ENCODE measurements at places on chromosomes 6 and 20.

DNA sequence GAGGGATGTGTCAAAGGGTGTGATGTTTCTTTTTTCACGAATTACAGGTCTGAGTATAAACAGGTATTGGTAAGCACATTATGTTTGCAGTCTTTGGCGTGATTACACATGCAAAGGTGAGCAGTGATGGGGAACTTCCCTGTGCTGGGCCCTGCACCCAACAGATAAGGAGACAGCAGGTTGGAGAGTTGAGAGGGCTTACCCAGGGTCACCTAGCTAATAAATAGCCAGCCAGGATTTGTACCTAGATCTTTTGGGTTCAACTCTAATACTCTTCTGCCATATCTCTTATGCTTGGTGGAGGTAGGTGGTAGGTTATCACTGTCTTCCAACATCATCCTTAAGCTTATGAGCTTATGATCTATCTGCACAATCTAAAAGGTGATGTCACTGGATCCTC, 46.5 kb downstream of the AFG1L start:
- DNase-seq = no peak

- no peak for DNase-seq
Observed at GRCh38 chr6:141992109-141992508, 140.6 kb upstream of the GJE1 start.

DNA sequence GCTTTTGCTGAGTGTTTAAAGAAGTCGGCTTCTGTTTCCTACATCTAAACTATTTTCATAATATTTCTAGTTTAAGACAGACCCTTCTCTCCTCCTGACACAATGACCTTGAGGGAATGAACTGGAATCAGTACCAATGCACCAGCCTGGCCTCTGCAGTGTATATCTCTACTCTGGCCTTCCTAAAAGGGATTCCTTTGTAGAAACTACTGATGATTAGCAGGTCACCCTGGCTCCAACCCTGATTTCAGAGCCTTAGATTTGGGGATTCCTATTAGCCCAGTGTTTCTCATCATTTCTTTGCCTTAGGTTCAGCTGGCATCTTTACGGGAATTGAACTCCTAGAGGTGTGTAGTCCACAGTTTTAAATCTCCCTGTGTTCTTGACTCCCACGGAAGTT, 75.4 kb downstream of the ADGRB3 start:
- DNase-seq = no peak

GRCh38 chr6:99114769-99115406, 167.1 kb upstream of the FBXL4 start:
- DNase-seq = no peak

- no peak for DNase-seq
Observed at GRCh38 chr6:75106426-75106825, 99.4 kb downstream of the COL12A1 start.

DNA sequence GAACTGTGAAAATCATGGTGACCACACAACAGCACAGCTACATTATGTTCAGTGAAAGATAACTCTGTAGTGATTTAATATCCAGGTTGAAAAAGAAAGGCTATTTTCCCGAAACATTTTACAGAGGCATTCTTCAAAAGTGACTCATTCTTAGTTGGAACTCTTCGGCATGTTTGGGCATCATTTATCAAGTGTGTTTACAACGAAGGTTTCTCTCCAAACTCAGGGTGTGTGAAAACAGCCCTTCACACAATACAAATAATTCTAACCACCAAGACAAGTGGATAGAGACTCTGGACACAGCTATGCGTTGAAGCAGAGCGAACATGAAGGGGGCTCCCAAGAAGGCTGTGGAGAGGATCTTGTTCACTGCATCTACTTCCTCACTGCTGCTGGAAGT, 57.6 kb downstream of the CBLN4 start:
- DNase-seq = no peak

DNA sequence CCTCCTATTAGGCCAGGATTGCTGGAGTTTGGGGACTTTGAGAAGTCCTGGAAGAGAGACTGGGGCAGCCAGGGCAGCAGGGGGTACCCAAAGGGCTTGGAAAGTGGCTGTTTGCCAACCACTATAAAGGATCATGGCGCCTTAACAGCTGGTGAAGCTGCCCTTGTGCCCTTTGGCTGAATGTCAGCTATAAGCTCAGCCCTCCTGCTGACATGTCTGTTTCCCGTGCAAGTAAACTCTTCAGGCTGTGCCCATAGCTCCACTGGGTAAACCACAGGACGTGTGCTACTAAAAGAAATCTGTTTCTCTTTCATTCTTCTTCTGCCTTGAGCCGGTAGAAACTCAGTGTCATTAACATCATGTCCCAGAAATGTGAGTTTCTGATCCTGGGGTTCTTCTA, 97.3 kb downstream of the CAP2 start:
- no peak for DNase-seq

GRCh38 chr6:163751032-163751525, 336.6 kb downstream of the QKI start:
- DNase-seq = no peak

GRCh38 chr6:158150701-158151100, 17.4 kb downstream of the SERAC1 start:
- DNase-seq = no peak

DNA sequence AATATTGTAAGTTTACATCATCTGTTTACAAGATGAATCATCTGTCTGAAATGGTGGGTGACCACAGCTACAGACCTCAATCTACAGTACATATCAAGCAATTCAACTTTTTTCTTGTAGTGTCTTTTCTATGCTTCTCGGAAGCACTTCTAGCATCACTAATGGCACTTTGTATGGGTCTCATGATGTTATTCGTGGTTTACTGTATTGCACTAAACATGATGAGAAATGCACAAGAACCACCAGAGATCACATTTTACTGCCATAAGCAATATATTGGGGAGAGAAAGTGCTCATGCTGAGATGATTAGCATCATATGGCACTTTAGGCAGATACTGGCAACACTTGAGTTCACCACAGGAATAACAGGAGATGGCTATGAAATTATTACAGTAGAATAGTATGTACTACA, 15.4 kb upstream of the BTBD3 start:
- DNase-seq = no peak

- DNase-seq = no peak
Observed at GRCh38 chr20:23645575-23645974, 7.8 kb upstream of the CST3 start.

DNA sequence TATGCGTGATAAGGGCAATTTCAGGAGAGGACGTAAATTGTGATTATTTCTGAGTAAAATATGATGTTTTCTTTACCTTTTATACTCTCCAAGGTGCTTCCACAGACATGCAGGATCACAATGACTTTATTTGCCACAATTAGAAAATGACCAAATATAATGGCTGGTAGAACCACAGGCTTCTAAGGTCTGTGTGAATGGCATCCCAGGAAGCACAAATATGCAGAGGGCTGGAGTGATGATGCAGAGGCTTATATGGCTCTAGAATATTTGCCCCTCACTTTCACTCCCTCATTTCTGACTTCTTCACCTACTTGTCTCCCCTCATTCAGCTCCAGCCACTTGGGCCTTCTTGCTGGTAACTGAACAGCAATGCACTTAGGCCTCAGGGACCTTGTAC, 502.1 kb upstream of the MAP3K7 start:
- no peak for DNase-seq

GRCh38 chr20:1764136-1765033, 106.8 kb upstream of the SIRPG start:
- DNase-seq = peak; percentile 23

DNA sequence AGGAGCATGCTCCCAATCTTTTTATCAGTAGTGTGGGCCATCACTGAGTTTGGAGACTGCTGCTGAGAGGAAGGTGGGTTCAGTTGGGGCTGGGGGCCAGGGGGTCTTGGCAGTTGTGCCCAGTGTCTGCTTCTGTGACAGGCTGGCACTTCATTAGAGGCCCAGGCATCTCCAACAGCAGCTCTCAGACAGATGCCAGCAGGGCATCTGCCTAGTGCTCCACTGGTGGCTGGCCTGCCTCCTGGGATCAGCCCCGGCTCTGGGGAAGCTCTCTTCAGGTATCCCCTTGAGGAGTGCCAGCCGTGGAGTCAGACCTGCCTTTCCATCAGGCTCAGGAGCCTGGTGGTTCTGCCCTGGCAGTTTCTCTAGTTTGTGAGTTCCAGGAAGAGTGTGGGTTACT, 77.3 kb downstream of the DTD1 start:
- no peak for DNase-seq

DNA sequence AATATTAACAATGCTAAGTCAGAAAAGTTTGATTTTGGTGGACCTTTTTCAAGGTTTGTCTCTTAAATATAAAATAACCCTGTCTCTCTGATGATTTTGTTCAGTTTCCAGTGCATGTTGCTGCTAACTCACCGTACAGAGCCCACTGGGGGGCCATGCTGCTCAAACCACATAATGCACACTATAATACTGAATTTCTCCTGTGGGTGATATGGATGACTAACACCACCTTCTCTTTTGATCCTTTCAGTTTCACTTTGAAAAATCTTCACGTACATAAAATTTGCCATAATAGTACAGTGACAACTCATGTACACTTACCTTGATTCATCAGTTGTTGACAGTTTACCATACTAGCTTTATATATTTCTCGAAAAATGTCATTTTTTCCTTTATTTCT, 506.6 kb upstream of the MAN1A1 start:
- no peak for DNase-seq

- DNase-seq = no peak
Observed at GRCh38 chr6:11847515-11848345, 69.1 kb upstream of the ADTRP start.

DNA sequence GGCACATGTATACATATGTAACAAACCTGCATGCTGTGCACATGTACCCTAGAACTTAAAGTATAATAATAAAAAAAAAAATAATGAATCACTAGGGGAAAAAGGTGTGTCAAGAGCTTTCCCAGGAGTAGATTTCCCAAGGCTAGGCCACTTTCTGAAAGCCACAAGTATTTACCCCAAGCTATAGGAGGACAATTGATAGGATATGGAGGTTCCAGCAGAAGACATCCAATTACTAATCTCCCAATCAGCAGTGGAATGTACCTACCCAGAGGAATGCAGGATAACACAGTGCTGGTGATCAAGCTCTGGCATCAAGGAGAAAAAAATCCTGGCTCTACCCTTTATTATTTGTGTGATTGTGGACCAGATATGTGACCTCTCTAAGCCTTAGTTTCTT, 562.7 kb downstream of the RFPL4B start:
- no peak for DNase-seq

DNA sequence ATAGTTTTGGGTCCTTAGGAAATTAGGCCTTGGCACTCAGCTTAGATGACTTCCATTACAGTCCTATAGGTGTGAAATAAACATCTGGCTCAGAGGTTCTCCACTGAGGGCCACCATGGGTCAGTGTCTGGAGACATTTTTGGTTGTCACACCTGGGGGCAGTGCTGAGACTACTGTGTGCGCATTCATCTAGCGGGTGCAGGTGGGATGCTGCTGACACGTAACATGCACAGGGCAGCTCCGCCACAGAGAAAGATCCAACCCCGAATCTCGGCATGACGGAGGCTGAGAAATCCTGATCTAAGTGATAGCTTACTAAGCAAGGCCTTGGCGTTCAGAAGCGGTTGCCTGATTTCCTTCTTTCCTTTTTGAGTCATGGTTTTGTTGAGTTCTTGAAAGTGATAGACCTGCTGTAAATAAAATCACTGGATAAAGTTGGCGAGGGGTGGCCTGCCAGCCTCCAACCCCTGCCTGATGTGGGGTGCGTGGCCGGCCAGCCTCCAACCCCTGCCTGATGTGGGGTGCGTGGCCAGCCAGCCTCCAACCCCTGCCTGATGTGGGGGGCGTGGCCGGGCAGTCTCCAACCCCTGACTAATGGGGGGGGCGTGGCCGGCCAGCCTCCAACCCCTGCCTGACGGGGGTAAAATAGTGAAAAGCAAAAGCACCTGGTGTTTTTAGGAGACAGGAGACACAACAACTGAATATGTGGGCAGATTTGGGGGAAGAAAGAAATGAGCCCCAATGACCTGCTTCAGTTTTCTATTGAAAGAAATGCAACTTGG, 158.1 kb downstream of the CDH26 start:
- DNase-seq = no peak

DNA sequence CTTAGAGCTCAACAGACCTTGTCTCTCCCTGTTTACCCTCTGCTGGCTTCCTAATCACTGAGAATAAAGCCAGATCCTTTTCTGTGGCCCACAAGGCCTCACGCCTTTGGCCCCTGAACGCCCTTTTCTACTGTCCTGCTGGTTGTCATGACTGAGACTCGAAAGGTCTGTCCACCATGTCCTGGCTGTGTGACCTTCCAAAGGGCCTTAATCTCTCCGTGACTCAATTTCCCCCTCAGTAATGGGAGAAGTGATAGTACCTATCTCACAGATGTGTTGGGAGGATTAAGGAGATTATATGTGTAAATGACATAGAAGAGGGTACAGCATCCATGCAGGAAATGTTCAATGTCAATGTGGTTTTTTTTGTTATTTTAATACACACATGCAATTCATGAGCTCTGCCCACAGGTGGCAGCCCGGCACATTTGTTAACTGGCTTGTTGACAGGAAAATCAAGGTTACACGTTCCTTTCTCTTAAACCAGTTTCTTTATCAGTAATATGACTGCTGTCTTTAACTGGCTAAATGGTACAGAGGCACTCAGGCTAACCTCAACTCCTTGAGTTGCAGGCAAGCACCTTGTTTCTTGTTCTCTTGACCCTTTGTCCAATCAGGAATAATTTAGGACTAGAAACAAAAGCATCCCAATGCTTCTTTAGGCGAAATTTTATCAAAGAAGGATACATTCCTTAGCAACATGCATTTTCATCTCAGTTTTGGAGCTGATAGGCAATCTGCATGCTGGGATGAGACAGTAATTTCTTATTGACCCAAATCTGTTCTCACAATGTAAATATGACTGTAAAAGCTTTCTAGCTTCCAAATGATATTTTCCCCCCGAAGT, 16.6 kb downstream of the SLC22A1 start:
- no peak for DNase-seq

DNA sequence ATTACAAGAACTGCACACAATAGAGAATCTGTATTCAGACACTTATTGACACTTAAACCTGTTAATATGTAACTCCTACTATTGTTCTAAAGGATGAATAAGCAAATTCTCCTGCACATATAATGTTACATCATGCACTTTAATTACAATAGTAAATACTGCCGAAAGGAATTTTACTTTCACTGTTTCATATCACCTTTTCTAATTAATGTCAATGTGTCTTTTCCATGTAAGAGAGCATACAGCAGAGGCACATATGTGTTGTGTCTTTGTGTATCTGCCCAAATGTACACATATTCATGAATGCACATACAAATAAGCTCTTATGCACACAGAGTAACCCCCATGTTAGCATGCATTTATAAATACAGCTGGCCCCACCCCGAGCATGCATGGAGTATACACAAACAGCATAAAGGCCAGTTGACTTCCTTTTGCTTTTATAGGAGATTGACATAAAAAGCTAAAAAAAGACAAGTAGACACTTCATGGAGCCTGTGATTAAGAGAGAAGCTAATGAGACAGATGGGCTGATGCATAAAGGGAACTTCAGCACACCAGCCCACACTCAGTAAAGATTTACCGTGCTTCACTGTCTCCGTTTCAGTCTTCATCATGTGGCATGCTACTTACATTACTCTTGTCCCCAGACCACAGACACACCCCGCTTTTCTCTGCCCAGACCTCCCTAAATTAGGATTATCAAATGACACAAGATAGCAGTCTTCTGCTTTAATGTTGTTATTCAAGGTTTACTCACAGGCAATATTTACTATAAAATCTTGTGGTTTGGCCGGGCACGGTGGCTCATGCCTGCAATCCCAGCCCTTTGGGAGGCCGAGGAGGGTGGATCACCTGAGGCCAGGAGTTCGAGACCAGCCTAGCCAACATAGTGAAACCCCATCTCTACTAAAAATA, 184.6 kb downstream of the ATXN1 start:
- DNase-seq = no peak

GRCh38 chr20:58639182-58640146, 11.6 kb upstream of the STX16 start:
- no peak for DNase-seq

- DNase-seq = no peak
Observed at GRCh38 chr6:170135821-170136471, 154.9 kb downstream of the DLL1 start.
